ENCODE measurements at places on chromosomes 1 and 21.

- DNase-seq: no peak
Measured at GRCh38 chr1:247378334-247379073, 37.5 kb upstream of the NLRP3 start.

GRCh38 chr1:65830306-65830705 is 37.6 kb downstream of the PDE4B start:
- DNase-seq: no peak

DNA sequence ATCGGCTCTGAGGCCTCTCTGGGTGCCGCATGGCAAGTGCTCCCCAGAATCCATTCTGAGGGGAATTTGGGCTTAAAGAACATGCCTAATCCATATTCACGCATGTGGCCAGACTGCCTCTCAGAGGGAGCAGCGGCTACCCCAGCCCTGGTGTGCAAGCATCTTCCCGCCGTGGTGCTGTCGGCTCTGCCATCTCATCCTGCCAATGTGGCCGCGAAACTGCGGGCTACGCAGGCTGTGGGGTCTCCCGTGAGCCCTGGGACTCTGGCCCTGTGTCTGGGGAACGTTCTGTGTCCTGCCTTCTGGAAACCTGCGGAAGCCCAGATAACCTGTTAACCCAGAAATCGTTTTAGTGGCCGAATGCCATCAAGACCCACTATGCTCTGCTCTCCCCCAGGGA is 60.7 kb downstream of the SLC19A1 start:
- DNase-seq: no peak

GRCh38 chr1:26164036-26164860 is 4.5 kb downstream of the C1orf232 start:
- DNase-seq: peak; percentile 85

- DNase-seq: no peak
Measured at GRCh38 chr1:162166917-162167615, 97.6 kb downstream of the NOS1AP start.

- no peak for DNase-seq
Measured at GRCh38 chr1:18855573-18855972, 3.9 kb downstream of the TAS1R2 start.

GRCh38 chr1:154808909-154809262 is 61.2 kb downstream of the KCNN3 start:
- no peak for DNase-seq

GRCh38 chr1:82019508-82019907 is 218.8 kb downstream of the ADGRL2 start:
- no peak for DNase-seq

GRCh38 chr1:100606438-100606837 is 68.5 kb downstream of the GPR88 start:
- peak; percentile 69 for DNase-seq

- DNase-seq: peak; percentile 60
Measured at GRCh38 chr1:206734499-206735142, 36.0 kb upstream of the IL19 start.

- DNase-seq: no peak
Measured at GRCh38 chr1:10917513-10918454, 94.7 kb upstream of the TARDBP start.

DNA sequence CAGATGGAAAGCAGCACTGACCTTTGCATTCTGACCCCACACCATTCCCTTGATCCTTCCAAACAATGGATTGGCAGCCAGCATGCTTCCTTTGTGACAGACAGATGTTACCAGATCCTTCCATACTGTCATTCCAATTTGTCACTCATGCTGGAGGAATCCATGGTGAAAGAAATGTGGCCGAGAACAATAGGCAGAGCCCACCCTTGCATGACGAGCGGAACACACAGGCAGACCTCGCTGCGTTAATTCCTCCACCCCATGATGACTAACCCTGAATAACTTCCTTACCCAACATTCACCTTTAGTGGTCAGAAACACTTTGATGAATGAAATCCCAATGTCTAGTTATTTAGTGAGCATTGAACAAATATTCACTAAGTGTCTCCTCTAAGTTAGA is 45.1 kb downstream of the PDPN start:
- DNase-seq: no peak

DNA sequence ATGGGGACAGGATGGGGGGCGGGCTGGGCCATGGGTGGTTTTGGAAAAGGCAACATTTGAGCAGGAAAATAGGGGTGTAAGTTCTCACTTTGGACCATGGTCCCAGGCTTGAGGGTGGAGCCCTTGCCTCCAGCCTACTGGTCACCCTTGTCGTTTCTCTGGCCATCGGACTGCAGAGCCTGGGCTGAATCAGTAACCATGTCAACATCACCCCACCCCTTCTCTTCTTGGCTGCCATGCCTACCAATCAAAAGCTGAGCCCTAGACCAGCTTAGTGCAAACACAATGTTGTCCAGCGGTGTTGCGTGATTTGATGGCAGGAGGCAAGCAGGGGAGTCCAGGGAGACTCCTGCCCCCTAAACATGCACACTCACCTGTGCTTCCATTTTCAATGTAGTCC is 231.0 kb upstream of the KAZN start:
- no peak for DNase-seq

GRCh38 chr21:41706263-41706639 is 60.6 kb downstream of the RIPK4 start:
- no peak for DNase-seq

- DNase-seq: no peak
Measured at GRCh38 chr1:235054936-235055335, 73.7 kb downstream of the TOMM20 start.

GRCh38 chr1:112007169-112007568 is 17.7 kb upstream of the KCND3 start:
- DNase-seq: no peak

- peak; percentile 45 for DNase-seq
Measured at GRCh38 chr1:41626616-41627375, 142.3 kb upstream of the EDN2 start.

GRCh38 chr1:81547261-81547911 is 253.3 kb upstream of the ADGRL2 start:
- DNase-seq: no peak

DNA sequence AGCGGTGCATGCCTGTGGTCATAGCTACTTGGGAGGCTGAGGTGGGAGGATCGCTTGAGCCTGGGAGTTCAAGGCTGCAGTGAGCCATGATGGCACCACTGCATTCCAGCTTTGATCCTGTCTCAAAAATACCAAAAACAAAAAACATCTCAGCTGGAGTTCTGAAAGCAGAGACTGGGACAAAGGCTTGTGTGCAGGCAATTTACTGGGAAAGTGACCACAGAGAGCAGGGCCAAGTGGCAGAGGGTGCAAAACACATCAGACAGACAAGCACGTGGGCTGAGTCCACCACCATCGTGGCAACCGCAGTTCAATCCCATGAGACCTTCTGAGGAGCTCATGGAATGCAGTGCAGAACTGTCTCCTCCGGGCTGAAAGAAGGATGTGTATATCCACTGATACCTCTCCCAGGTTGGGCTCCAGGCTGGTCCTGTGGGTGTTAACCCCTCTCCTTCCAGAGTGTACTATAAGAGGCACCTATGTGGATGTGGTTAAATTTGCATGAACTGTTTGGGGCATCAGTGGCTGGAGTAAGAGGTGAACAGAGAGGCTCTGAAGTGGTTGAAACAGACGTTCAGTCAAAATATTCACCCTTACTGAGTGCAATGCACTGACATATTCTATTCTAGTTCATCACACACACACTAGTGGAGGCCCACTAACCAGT is 10.8 kb downstream of the PIGP start:
- no peak for DNase-seq

DNA sequence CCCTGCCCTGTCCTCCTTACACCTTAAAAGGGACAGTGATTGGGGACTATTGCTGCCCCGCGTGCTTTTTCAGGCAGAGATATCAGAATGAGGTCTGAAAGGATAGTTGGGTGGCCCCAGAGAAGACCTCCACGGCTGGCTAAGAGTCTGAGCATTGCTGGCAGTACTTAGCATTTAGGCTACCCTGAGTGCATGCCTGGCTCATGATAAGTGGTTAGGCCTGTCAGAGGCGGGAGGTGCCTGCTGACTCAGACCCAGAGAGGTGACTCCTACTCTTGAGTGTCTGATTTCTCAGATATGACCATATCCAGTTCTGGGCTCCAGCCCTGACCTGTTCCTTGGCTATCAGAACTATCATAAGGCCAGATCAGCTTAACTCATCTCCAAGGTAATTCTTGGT is 213.7 kb downstream of the PBX1 start:
- peak; percentile 69 for DNase-seq

DNA sequence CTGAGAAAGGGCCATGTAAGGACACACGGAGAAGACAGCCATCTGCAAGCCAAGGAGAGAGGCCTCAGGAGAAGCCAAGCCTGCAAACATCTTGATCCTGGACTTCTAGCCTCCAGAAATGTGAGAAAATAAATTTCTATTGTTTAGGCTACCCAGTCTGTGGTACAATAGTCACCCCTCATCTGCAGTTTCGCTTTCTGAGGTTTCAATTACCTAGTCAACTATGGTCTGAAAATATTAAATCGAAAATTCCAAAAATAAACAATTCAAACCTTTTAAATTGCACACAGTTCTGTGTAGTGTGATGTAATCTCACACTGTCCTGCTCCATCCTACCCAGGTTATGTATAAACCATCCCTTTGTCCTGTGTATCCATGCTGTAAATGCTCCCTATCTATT is 52.6 kb downstream of the ZNF644 start:
- DNase-seq: no peak
